Stimulated activated naive CD4-positive, alpha-beta T cell (primary cell): ENCODE measurements at places on chromosomes 11 and 22.

GRCh38 chr11:26018336-26018735 is 313.6 kb upstream of the ANO3 start:
- DNase-seq: no peak

GRCh38 chr11:115498354-115498753 is 5.9 kb downstream of the CADM1 start:
- DNase-seq: no peak

DNA sequence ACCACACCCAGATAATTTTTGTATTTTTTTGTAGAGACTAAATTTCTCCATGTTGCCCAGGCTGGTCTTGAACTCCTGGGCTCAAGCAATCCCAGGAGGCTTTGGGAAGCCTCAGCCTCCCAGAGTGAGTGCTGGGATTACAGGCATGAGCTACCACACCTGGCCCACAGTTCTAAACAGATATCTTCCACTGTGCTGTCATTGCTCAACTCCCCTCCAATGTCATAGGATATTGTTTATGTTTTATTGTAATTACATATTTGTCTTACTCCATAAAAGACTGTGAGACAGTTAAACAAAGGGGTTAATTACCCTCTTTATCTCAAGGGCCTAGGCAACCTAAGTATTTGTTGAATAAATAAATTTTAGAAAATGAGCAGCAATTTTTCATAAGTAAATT is 204.2 kb downstream of the GRM5 start:
- DNase-seq: no peak

- peak; percentile 61 for DNase-seq
These were observed 56.2 kb downstream of the KCNJ4 start for GRCh38 chr22:38398609-38399461.

DNA sequence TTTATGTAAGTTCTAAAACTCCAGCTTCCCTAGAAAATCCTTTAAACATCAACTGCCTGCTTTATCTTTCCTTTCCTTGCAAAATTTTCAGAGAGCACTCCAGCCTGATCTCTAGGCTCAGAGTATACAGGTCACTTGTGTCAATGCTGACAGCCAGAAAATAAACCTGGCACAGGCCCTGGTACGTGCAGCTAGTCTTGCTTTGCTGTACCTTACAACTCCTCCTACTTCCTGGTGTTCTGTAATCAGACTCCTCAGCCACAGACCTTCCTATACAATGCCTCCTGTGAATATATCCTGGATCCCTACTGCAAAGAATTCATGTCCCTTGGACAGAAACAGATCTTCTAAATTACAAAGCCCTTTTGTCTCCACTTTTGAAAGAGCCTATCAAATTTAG is 24.2 kb upstream of the TMEM123 start:
- DNase-seq: no peak

DNA sequence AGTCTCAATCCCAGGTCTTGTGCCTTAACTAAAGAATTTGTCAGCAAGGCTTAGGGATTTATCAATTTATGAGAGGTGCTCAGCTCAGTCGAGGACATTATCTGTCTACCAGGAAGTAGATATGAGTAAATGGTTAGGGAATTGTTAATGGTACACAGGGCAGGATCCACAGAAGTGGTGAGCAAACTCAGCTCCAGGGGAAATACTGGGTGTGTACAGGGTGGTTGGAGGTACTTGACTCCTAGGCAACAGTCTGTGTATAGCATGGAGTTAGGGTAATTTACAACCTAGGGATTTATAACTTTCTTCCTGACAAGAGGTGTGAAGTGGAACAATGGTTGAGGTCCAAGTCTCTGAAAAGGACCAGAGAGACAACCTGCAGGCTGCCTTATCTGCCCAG is 123.4 kb upstream of the OR9Q1 start:
- DNase-seq: no peak

DNA sequence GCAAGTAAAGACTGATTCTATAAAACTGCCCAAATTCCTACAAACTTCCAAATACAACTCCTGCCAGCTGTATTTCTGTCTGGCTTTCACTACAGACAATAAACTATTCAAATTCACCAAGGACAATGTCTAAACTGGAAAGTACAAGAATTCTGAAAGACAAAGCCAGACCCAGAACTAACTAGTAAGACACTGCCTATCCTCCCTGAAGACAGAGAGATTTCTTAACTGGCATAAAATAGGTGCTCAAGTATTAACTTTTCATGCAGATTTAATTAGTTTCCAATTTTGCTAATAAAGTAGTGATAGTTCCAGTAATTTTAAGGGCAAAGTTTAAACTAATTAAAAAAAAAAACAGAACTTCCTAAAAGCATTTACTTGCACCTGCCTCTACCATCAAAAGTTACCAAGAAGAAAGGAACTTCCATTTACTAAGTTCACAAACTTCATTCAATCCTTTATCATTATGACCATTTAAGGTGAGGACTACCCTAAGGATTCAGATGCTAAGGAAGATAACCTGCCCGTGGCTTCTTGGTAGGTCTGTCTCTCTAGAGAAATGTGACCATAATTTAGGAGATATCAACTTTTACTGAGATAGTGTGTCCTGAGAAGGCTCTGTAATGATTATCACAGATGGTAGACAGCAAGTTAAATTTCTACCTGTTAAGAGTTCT is 45.2 kb downstream of the CELF1 start:
- DNase-seq: no peak

DNA sequence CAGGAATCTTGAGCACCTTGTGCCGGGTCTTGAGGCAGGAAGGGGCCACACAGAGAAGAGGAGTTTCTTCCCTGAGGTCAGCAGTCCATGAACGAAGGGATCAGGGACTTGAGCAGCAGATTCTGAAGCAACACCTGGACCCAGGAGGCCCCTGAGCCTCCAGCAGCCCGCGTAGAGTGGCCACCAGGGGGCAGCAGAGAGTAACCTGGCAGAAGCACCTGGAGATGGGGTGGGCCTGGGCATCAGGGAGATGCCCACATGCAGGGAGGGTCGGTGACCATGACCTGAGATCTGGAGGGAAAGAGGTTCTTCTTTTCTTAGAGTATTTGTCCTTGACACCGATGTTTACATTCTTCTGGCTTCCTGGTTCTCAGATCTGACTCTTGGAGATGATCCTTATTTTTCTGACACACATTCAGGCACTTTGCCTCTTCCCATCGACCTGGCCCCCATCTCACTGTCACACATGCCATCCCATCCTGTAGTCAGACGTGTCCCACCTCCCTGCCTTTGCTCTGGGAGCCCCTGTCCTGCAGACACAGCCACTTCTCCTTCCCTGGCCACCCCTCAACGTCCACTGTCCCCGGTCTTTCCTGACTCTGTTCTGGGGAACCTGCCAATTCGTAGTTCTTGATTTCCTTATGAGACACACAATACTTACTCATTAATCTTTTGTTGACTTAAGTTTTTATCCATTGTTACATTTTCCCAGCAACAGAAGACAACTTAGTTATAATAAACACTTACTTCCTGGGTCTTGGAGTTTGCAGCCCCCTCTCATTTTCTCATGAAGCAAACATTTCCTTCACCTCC is 66.5 kb downstream of the GGTLC2 start:
- peak; percentile 65 for DNase-seq
